ENCODE measurements at places on chromosomes 6 and 20.

DNA sequence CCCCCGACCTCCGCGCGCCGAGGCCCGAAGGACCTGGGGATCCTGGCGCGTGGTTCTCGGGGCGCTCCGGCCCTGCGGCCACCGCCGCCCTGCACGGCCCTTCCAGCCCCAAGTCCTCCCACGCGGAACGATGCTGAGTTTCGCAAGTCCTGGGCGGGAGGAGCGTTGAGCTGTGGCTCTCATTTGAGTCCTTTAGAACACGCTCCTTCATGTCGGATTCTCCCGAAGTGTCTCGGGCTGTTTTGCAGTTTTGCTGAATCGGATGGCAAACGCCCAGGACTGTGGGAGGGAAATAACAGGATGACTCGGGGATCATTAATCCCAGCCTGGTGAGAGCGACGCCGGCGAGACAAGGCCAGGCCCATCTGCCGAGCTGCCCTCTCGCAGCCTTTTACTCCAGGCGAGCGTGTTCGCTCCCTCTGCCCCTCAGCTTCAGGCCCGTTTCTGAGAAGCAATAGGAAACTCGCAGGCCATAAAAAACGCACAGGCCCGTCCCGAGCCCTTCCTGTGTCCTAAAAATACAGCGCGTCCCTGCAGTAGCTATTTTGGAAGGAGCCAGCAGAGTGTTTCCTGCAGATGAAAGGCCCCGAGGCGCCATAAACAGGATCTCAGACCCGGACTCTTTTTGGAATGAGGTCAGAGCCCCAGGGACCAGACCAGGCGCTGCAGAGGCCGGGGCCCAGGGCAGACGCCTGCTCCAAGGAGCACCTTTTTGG, 153.5 kb downstream of the DLL1 start:
- no peak for DNase-seq

DNA sequence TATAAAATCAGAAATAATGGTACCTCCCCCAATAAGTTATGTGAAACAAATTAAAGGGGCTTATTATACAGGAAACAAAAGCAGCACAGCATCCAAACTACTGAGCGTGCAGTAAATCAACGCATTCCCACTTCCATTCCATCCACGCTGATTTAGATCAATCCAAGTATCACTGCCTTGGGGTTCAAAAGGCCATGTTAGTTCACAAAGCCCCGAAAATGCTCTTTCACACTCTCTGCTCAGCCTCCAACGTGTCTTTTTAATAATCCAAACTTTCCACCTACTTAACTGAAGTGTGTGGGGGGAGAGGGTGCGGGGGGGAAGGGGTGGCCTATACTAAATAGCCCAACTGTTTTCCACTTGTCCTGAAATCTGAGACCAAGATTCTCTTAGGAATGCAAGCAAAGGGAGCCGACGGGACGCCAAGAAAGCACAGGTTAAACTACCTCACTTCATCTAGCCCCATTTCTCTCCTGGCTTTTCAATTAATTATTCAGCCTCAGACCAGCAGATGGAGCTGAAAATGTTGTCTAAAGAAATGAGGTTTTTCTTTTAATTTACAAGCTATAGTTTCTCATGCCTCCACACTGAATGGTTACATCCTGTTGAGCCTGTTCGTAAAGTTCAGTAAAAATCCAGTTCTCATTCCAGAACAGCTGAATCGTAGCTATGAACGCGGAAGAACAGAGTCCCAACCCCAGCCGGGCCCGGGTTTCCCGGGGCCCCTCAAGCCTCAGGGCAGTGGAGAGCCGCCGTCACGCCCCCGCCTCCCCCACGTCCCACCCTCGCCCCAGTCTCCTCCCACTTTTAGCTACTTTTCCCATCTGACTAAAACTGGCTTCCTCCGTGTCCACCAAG, 1.0 kb upstream of the NXT1 start:
- DNase-seq = peak; percentile 35

DNA sequence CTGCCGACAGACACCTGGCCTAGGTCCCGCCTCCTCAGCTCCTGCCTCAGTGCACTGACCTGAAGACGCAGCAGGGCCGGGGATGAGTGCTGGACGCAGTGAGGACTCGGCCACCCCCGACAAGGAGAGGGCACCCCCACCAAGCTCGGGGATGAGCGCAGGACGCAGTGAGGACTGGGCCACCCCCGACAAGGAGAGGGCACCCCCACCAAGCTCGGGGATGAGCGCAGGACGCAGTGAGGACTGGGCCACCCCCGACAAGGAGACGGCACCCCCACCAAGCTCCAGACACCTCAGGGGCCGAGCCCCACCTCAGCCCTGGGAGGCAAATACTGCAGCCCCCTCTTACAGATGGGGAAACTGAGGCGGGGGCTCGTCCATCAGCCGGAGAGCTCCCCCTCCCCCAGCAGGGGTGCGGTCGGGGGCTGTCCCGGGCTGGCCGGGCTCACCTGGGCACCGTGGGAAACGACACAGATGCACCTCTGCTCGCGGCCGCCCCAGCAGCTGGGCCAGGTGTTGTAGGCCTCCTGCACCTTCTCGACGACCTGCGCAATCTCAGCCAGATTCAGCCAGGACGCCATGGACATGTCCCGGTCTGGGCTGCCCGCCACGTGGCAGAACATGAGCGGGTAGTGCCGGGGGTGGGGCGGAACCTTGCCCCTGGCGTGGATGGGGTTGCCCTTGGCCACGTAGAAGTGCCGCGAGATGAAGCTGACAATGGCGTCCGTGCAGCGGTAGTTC, 7.5 kb downstream of the HELZ2 start:
- no peak for DNase-seq

GRCh38 chr6:35929601-35930000, 8.7 kb upstream of the SRPK1 start:
- DNase-seq = no peak

DNA sequence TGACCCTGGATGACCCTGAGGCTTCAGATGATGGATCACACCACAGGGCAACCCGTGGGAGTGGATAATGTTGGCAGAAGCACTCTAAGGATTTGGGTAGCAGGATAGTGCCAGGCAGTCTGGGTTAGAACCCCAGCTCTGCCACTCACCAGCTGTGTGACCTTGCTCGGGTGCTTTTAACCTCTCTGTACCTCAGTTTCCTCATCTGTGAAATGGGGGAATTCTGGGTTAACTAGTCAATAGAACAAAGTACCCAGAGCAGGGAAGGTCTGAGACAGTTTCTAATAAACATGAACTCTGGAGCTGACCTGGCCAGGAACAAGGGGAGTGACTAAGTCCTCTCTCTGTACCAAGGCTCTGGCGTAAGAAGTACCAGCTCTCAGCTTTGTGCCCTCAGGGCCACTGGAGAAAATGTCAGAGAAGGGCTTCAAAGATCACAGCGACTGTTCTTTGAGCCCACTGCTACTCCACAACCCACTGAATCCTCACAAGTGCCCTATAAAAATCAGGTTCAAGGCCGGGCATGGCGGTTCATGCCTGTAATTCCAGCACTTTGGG, 14.7 kb upstream of the NOL4L start:
- no peak for DNase-seq

GRCh38 chr20:62773845-62774714, 22.2 kb upstream of the MRGBP start:
- no peak for DNase-seq

DNA sequence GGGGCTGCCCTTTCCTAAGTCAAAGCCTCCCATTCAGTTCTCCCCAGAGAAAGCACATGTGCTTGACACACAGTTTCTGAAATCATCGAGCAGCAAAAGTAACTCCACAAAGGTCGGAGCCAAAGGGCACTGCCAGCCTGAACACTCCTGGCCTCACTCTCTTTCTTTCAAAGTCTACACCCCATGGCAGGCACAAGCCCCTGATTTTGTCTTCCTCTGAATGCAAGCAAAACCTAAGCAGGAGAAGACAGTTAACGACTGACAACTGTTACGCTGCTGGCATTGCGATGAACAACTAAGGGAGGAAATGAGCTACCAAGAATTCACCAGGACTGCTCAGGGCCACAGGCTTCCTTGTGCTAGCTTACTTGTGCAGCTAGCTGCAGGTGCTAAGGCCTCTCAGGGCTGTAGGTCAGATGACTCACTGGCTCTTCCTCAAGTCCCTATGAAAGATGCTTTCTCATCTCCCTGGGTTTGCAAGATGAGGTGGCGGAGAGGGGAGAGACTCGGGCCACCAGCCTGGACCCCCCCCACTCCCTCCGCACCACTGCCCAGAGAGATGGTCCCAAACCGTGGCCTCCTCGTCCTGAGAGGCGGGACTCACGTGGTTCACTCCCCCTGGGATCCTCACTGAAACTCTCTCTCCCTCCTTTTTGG, 208.2 kb downstream of the DLL1 start:
- DNase-seq = no peak

GRCh38 chr20:10381477-10381876, 52.5 kb downstream of the MKKS start:
- no peak for DNase-seq

DNA sequence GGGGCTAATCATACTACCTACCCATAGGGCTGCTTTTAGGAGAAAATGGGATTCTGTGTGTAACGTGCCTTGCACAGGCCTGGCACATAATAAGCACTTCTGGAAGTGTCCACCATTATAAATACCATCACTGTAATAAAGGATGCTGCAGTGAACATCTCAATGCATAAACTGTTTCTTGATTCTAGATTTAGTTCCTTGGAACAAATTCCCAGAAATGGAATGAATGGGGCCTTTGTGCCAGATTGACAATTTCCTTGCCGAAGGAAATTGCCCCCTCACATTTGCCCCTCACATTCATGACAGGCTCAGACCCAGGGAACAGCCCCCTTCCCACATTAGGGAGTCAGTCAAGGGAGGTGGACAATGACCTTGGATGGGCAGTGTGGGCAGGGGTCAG, 29.2 kb downstream of the BPIFB4 start:
- DNase-seq = no peak

GRCh38 chr6:14550410-14550809, 432.8 kb downstream of the CD83 start:
- no peak for DNase-seq

- no peak for DNase-seq
These were observed 3.0 kb upstream of the ARID1B start for GRCh38 chr6:156773935-156774852.

DNA sequence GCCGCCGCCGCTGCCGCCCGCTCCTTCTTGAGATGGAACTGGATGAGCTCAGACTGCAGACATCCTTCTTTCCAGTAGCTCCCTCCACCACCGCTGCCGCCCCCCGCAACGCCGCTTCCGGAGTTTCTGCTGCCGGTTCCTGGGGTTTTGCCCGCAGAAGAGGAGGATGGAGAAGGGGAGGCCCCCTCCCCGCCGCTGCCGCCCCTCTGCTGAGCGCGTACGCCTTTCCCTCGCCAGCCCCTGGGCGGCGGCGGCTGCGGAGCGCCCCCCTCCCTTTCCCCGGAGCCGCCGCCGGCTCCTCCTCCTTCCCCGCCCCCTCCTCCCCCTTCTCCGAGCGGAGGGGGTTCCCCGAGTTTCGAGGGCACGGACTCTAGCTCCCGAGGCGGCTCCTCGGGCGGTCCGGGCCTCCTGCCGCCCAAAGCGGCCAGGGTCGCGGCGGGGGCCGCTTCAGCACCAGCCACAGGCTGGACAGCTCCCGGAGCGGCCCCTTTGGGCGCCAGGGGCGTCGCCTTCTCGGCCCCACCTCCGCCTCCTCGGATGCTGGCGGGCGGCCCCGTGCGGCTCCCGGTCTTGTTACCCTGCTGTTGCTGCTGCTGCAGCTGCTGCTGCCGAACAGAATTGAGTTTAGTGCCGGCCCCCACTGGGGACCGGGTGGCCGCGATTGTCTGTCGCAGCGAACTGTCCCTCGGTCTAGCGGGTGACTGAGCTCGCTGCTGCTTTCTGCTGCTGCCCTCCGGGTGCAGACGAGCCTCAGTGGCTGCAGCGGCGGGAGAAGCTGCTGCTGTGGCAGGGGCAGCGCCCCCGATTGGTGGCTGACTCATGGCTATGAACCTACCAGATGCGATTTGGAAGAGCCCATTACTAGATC, 3.1 kb downstream of the MTCL3 start:
- DNase-seq = peak; percentile 63

DNA sequence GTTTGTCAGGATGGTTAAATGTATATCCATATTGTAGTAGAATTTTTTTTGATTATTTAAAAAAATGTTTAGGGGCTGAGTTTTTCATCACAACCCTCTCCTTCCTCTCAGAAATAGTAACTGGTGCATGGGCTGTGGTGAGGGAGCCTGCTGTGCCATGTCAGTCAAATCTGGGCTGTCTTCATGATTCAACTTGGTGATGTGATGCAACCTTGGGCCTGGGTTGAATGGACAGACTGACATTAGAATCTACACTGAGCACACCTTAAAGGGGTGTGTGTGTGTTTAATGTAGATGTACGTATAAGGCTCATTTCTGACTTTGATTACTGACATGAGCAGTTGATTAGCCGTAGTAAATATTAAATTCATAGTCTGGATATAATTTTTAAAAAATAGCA, 3.7 kb downstream of the TJAP1 start:
- DNase-seq = no peak

DNA sequence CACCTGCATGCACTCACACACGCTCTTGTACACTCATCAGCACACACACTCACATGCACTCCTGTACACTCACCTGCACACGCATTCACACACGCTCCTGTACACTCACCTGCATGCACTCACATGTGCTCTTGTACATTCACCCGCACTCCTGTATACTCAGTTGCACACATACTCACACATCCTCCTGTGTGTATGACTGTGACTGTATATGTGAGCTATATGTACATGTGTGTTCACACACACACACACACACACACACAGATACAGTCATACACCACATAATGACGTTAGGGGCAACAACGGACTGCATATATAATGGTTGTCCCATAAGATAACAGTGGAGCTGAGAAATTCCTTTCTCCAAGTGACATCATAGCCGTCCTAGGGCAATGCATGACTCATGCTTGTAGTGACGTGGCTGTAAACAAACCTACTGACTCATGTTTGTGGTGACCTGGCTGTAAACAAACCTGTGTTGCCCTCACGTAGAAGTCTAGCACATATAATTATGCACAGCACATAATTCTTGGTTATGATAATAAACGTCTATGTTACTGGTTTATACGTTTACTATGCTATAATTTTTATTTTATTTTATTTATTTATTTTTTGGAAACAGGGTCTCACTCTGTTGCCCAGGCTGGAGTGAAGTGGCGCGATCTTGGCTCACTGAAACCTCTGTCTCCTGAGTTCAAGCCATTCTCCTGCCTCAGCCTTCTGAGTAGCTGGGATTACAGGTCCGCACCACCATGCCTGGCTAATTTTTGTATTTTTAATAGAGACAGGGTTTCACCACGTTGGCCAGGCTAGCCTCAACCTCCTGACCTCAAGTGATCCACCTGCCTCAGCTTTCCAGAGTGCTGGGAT, 22.8 kb upstream of the TAF4 start:
- no peak for DNase-seq

DNA sequence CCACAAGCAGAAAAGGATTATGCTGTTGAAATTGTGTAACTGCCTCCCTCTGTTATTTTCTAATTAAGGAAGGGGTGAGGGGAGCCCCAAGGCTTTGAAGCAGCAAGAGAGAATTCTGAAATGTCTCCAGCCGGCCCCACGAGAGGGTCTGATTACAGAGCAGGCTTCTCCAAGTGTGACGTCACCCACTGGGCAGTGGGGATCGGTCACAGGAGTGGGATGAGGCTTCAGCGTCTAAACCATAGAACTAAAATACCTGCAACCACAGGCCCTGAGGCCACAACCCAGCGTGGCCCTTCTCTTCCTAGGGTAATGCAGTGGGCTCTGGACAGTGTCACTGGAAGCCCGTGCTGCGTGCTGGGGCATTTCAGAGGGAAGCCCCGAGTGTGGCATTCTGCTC, 38.6 kb upstream of the APCDD1L start:
- no peak for DNase-seq

All from SK-N-MC (cell line).